ENCODE measurements at places on chromosomes 5 and 9.

GRCh38 chr9:89243296-89244061 is 64.9 kb upstream of the SHC3 start:
- DNase-seq, result no peak

- DNase-seq, result no peak
These were observed 193.8 kb downstream of the SMARCA2 start for GRCh38 chr9:2208991-2209390.

DNA sequence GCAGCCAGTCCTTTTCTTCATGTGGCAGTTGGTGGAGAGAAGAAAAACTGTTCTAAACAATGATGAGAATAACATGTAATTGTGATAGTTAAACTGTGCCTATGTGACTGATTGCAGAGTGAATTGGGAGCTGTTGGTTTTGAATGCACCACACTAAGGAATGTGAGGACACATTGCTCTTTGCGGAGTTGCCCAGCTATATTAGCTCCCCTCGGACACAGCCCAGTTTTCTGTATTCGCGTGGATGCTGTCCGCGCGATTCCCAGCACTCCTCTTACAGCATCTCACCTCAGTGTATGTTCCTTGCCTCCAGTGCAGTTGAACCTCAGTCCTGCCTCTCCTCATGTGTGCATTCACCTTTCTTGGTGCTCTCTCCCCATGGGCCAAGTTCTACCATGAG is 32.2 kb downstream of the TGFBI start:
- DNase-seq, result no peak

DNA sequence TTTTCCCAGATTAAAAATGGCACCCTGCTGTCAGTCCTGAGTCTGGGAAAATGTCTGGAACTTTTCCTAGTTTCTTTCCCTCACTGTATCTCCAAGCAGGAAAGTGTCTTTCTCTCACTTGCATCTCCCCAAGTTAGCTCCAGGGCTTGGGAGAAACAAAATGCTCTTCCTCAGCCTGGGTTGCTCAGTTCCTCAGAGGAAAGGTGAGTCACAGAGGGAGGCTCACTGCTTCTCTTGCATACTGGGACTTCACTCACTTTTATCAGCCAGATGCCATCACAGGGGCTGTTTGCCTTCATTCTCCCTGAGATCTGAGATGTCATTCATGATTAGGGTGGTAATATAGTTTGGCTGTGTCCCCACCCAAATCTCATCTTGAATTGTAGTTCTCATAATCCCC is 519.9 kb downstream of the SEMA5A start:
- no peak for DNase-seq

DNA sequence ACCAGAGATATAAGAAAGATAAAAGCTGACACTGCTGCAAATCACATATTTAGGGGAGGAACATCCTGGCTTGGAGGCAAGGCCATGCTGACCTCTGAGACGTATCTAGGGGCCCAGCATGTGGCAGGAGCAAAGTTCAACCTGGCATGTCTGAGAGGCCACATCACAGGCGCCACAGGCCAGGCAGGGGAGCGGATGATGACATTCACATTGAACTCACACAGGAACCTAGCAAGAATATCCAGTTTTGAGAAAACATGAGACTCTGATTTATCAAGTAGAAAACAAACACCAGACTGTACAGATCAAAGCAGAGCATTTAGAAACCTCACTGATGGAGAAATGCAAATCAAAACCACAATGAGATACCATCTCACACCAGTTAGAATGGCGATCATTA is 64.2 kb upstream of the STK32A start:
- DNase-seq, result no peak

- DNase-seq, result no peak
These were observed 159.3 kb downstream of the RGS3 start for GRCh38 chr9:113622600-113623400.

GRCh38 chr5:19771174-19771835 is 216.7 kb downstream of the CDH18 start:
- no peak for DNase-seq

DNA sequence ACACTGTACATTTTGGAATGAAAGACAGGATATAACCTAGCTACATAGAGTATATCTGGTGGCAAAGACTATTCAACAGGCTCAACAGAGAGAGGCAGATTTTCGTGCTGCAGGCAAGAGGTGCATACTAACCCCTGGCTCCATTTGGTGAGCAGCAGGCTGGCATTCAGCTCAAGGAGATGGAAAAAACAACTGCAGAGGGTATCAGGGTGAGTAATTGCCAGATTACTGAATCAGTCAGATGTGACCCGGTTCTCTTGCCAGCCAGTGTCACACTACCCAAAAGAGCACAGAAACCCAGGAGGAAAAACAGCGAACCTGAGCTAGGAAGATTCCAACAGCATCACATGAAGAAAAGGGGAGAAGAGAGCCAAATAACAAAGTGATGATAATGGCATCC is 130.4 kb upstream of the PRLR start:
- no peak for DNase-seq

DNA sequence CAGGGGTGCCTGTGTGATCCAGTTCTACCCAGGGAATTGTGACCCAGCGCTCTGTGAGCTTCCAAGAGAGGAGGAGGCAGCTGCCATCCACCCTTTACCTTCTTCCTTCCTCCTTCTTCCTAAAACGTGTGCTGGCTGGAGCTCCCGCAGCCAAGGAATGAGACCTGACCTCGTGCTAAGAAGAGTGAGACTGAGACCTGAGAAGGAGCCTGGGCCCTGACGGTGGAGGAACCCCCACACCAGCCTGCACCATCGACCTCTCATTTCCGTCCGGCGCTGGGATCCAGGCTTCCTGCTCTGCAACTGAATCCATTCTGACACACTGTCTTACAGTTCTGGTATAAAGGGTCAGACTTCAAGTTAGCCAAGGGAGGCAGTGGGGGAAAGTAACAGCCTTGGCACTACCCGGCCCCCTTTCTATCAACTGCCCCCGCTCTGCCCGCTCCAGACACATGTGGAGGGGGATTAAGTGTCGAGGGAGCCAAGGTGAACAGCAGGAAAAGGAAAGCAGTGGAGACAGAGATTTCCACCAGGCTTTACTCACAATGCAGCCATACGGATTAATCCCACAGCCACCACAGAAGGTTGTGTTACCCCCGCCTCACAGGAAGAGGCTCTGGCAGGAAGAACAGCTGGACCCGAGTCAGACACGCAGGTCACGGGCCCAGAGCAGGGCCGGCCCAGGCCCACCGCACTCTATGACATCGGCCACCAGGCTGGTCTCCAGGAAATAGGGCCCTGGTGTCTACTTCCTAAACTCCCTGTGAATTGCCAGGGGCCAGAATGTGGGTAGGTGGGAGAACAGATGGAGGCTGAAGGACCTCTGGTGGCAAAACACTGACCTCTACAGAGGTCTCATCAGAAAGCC is 15.8 kb downstream of the MGAT1 start:
- DNase-seq, result no peak

DNA sequence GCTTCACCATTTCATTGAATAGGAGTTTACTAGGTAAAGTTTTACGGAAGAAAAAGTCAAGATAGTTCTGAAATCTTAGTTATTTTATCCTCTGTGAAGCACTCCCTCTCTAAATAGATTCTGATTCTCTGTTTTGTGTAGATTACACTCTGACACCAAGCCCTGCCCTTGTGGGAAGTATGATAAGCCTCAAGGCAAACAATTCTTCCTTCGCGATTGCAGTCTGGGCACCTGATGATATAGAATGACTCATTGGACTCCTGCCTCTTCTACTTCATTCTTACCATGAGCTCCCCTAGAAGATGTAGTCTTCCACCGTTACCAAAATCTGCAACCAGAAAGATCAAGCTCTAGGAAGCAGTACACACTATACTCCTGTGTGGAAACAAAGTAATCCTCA is 626.9 kb upstream of the PTGER4 start:
- no peak for DNase-seq

DNA sequence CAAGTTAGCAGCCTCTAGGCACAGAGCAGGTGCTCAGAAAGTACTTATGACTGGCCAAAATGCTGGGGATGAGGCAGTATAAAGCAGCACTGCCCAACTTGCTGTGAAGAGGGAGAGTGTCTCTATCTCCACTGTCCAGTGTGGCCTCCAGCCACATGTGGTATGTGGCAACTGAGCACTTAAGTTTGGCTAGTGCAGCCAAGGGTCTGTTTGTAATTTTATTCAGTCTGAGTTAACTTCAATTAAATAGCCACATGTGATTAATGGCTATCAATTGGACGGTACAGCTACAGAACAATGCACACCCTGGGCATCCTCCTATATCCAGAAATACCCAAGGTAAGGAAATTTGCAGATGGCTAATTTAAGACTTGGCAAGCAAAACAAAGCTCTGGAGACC is 26.9 kb downstream of the ROR2 start:
- no peak for DNase-seq

Measured in activated CD4-positive, CD25-positive, alpha-beta regulatory T cell (primary cell).